ENCODE measurements at places on chromosomes 11 and 22. TPM values are rescaled to one million over a fixed set of nuclear protein-coding genes. Genes with fewer than 3 reads are reported as not detected.

CCDC73 gene
- not detected for total RNA-seq

OR5D14 gene
- total RNA-seq, result not detected

CABP4 gene
- not detected for total RNA-seq

UPB1 gene
- not detected for total RNA-seq

All from smooth muscle cell of bladder (primary cell).